ENCODE measurements at places on chromosomes 2 and 18. TPM values are rescaled to one million over a fixed set of nuclear protein-coding genes. Genes with fewer than 3 reads are reported as not detected.

The ARID5A gene
- 191 TPM for total RNA-seq

The NLRC4 gene
- 3.0 TPM for total RNA-seq

The NAT8 gene
- total RNA-seq, result not detected

The C2orf78 gene
- not detected for total RNA-seq

The REG1B gene
- total RNA-seq, result not detected

The CAPN14 gene
- total RNA-seq, result 0.21 TPM

The GPR155 gene
- total RNA-seq, result 12.9 TPM

The USP14 gene
- 33.9 TPM for total RNA-seq

The ALPP gene
- not detected for total RNA-seq

The GLI2 gene
- total RNA-seq, result not detected

The FAM124B gene
- 1.6 TPM for total RNA-seq

The MYCN gene
- total RNA-seq, result 0.10 TPM

The TFCP2L1 gene
- total RNA-seq, result 0.10 TPM

The ICOS gene
- 111 TPM for total RNA-seq

The UGT1A10 gene
- total RNA-seq, result not detected

The VAMP5 gene
- total RNA-seq, result 8.9 TPM

The RAB3GAP1 gene
- 72.3 TPM for total RNA-seq

The PROM2 gene
- total RNA-seq, result 0.31 TPM

The LOXL3 gene
- total RNA-seq, result 3.9 TPM

The TGIF1 gene
- total RNA-seq, result 91.2 TPM

The CFAP65 gene
- total RNA-seq, result 0.10 TPM

The GALNT13 gene
- total RNA-seq, result 0.21 TPM

The DNAH6 gene
- total RNA-seq, result 0.31 TPM

The SPP2 gene
- not detected for total RNA-seq

The FAP gene
- total RNA-seq, result not detected

The DSG3 gene
- total RNA-seq, result not detected

The SMIM21 gene
- total RNA-seq, result not detected

The AGPS gene
- 23.6 TPM for total RNA-seq

The ARHGAP15 gene
- total RNA-seq, result 334 TPM

The FBXO36 gene
- 1.0 TPM for total RNA-seq

The MGAT4A gene
- total RNA-seq, result 207 TPM

The KLHL41 gene
- 0.10 TPM for total RNA-seq

The MAP3K20 gene
- 35.3 TPM for total RNA-seq

The DPYSL5 gene
- total RNA-seq, result not detected

The IHH gene
- total RNA-seq, result 0.10 TPM

The RIT2 gene
- not detected for total RNA-seq

The BOLL gene
- 0.10 TPM for total RNA-seq

The SLC4A5 gene
- total RNA-seq, result 6.7 TPM

The SERPINB2 gene
- 143 TPM for total RNA-seq

The APCDD1 gene
- under 0.01 TPM for total RNA-seq

The MDH1 gene
- total RNA-seq, result 90.6 TPM

The SDC1 gene
- not detected for total RNA-seq

The CIDEA gene
- not detected for total RNA-seq
